Stimulated activated CD8-positive, alpha-beta memory T cell treated with anti-CD3 and anti-CD28 coated beads, Interleukin-12 subunit alpha, Interleukin-12 subunit beta, amount 100 ng/mL, for 1 hour (primary cell): ENCODE measurements at places on chromosomes 16 and 17.
A peak's percentile ranks its signal among the peaks of the same experiment; 100 is the strongest.

GRCh38 chr17:37801171-37801570 is 56.3 kb upstream of the HNF1B start:
- DNase-seq, result no peak

- DNase-seq, result no peak
Observed at GRCh38 chr17:56751145-56751738, 82.5 kb downstream of the C17orf67 start.

DNA sequence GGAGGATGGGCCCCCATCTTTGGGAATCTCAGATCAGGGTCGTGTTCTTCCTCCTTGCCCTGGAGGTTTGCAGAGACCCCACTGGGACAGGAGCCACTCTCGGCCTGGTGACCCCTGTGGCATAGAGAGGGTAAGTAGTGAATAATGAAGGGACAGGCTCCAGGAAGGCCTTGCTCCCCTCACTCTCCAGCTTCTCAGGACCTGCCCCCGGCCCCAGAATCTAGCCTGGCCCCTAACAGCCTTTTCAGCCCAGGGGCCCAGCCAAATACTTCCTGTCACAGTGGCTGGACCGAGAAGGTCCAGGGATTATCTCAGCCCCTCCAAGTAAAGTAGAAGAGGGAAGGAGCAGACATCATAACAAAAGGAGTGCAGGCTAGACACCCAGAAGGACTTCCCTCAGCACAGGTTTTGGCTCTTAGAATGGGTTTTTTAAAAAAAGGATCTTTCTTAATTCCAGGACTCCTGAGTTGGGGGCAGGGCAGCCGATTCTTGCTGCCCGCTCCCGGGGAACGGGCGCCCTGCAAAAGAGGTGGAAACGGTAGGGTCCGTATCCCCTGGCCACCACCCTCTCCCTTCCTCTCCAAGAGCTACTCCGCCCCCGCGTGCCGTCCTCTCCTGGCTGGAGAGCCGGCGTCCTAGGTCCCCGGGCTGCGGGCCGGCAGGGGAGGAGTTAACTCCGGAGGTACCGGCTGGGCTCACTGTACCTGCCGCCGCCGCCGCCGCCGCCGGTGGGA is 559 bp upstream of the NXPH3 start:
- DNase-seq, result no peak

DNA sequence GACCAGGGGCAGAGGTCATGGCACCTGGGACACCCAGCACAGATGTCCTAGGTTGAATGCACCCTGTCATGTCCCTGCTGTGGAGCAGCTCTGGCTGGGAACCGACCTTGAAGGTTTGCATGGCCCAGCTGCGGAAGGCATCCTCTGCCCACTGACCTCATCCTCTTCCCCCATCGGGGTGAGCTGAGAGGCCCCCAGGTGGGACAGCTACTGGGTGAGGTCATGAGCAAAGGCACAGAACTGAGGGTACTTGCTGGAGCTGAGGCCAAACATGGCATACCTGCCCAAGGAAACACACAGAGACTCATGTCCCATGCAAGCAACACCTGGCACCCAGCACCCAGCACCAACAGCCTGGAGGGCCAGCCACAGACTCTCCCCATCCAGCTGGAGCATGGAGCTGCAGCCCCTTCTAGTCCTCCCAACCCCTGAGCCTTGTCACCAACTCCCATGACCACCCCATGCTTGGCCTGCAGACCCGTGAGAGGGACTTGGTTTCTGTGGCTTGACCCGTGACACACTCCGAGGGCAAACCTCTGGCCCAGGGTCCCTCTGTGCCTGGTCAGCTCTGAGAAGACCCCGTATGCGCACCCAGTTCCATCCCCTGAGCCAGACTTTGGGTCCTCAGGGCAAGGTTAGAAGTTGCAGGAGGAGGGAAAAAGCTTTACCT is 33.1 kb downstream of the LGALS9 start:
- no peak for DNase-seq

GRCh38 chr17:8746501-8747236 is 2.0 kb upstream of the CCDC42 start:
- no peak for DNase-seq

DNA sequence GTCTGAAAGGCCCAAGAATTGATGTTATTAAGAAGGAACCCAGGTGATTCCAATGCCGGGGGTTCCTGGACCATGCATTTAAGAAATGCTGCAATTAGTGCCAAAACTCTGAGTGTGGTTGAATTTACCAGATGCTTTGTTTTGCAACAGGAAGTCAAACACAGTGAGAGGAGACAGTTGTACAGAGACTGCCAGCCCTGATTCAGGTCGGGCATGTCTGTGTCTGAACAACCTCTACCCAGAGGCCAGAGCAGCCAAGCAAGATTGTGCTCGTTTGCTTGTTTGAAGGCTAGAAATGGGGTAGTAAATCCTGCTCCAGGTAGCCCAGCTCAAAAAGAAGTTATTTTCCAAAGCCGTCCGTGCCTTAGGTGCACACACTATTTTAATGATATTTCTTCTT is 412.4 kb upstream of the ERCC4 start:
- DNase-seq, result no peak

DNA sequence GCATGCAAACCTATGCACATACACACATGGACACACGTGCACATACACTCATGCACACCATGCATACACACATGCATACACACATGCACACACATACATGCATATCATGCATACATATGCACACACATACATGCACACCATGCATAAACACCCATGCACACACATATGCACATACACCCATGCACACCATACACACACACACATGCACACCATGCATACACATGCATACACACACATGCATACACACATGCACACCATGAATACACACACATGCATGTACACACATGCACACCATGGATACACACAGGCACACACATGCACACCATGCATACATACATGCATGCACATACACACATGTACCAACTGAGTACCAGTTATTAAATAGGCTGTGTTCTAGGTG is 543.3 kb upstream of the EEF2KMT start:
- no peak for DNase-seq

GRCh38 chr17:80095844-80096475 is 5.4 kb upstream of the GAA start:
- no peak for DNase-seq

DNA sequence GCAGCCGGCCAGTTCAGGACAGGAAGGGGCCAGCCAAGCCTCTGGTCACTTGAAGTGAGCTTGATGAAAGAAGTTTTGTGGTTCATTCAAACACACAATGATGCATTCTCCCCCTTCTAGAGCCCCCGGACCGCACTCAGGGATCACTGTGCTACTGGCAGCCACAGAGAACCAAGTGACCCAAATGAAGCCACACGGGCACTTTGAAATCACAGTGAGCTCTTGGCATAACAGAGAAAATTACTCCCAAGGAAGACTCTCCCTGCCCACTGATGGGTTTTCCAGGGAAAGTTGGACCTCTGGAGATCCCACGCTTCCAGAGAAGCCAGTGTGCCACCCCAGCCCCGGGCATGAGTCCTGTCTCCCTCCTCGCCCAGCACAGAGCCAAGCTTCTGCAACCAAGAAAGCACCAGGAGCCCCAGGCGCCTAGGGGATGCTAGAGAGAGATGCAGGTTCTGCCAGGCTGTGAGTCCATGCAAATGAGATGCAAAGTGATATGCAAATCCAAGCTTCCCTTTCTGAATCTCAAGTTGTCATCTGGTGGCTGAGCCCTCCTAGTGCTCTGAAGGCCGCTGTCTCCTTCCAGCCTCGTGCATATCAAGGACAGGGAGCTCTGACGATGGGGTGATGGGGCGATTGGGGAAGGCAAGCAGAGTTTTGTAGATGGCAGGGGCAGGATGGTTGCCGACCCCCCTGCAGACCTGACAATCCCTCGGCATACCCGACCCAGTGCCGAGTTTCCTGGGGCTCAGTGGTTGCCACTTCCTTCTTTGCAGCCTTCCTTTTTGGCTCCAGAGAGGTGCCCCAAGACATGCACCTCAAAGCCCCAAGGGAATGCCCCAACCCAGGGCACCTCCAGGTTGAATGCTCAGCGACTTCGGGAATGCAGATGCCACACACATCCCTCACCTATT is 59.7 kb upstream of the TNRC6C start:
- DNase-seq, result no peak

- peak; percentile 14 for DNase-seq
Observed at GRCh38 chr17:72618001-72618509, 474.4 kb downstream of the SLC39A11 start.

DNA sequence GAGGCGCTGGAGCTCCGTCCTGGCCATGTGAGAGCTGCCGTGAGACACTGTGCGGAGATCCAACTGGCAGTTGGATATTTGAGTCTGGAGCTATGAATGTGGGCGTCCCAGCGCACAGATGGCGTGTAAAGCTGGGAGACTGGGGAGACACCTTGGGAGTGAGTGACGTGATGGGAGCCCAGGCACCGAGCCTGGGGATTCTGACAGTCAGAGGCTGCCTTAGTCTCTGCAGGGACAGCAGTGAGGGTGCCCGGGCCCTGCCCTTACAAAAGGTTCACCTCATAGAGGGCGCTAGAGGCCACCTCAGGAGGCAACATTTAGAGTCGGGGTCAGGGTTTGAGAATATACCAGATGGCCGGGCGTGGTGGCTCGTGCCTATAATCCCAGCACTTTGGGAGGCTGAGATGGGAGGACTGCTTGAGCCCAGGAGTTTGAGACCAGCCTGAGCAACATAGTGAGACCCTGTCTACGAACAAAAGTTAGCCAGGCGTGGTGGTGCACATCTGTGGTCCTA is 194.1 kb upstream of the GSE1 start:
- no peak for DNase-seq

GRCh38 chr17:31745964-31746600 is 113.0 kb downstream of the COPRS start:
- no peak for DNase-seq

DNA sequence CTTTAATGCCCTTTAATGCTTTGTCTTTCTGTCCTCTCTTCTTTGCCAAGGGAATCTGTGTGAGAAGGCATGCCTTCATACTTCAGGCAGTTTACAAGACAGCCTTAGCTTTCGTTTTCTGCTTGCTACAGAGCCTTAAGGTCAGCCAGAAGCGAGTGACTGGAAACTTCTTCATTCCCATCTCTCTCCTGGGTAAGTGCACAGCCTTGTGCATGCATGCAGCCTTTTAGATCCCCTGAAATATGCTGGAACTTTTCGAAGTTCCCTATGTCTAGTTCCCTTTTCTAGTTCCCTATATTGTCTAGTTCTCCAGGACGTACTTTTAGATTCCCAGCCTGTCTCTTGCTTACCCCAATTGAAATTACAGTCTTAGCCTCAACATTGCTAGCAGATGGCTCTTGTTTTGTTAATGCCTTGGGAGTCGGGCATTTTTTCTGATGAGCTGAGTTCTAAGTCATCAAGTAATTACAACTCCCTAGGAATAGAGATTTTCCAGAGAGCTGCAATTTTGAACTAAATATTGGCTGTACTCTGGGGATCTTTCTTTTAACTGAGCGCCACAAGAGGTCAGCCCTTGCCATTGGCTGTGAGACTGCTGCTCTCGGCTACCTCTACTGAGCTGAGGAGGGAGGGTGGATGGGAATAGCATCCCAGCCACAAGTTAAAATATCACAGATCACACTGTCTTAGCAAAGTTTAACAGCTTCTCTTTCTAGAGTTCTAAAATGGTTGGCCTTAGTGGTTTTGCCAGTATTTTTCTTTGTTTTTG is 22.7 kb upstream of the PPM1D start:
- no peak for DNase-seq

DNA sequence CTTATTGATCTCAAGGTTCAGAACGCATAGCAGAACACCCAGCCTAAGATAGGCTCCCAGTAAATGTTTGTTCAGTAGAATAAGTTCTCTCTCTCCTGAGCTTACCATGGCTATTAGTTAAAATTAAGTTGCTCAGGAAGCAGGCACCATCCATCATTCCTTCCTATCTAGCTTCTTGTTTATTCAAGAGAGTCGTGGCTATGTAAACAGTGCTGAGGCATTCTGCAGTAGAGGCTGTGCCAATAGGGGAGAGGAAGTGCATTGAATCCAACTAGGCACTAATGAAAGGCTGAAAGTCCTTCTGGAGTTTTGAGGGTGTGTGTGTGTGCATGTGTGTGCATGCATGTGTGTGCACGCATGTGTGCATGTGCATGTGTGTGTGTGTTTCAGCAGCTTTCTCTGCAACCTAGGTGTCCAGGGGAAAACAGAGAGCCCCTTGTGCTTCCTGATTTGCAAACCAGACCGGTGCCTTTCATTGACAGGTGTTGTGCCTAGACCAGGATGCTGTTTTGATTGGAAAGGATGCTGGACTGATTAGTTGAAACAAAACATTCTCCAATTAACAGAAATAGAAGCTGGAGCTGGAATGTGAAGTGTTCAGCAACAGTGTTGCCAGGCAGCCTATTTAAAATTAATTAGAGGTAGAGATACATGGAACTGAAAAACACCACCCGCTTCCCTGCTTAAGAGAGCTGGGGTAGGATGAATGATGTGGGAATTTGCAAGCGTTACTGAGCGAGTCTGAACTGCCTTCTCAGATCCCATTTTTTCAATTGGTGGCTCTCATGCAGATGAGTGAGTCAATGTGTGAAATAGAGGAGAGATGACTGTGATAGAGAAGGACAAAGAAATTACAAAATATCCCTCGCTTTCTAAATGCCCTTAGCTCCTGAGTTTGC is 103.3 kb upstream of the CLEC3A start:
- DNase-seq, result no peak

DNA sequence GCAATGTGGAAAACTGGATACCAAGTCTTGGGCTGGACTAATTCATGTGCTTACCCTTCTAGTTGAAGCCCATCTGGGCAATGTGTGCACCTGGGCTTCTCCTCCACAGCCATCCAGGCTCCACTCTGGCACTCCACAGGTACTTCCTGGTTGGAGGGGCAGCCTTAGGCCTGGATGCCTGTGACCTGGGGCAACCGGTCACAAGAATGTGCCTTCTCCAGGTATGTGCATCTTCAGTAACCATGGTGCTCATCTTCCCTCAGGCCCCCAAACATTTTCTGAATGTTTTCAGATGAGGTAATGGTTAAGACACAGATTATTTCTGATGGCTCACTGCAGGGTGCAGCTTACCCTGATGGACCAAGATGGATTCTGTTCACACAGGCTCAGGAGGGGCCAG is 11.1 kb downstream of the C16orf86 start:
- DNase-seq, result no peak

- DNase-seq, result no peak
Observed at GRCh38 chr17:882827-883585, 96.6 kb downstream of the NXN start.

GRCh38 chr16:74743045-74743667 is 31.5 kb downstream of the FA2H start:
- no peak for DNase-seq

GRCh38 chr17:80869481-80870145 is 122.0 kb upstream of the CHMP6 start:
- DNase-seq, result no peak

DNA sequence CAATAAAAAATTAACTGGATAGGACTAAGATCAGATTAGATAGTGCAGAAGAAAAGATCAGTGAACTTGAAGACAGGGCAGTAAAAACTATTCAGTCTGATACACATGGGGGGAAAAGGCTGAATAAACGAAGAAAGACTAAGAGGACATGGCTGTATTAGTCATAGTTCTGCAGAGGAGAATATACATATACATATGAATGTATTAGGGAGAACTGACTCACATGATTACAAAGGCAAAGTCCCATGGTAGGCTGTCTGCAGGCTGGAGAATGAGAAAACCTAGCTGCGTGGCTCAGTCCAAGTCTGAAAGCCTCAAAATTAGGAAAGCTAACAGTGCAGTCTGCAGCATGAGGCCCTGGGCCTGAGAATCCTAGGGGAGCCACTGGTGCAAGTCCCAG is 98.2 kb upstream of the GNAO1 start:
- no peak for DNase-seq

GRCh38 chr17:69711541-69711940 is 297.0 kb downstream of the MAP2K6 start:
- DNase-seq, result no peak

- no peak for DNase-seq
Observed at GRCh38 chr16:57191056-57191571, 5.0 kb downstream of the RSPRY1 start.
